ENCODE measurements at places on chromosomes 13 and 19.

- DNase-seq = no peak
Observed at GRCh38 chr19:1910177-1910576, 5.0 kb downstream of the ADAT3 start.

GRCh38 chr19:4690361-4690760 lies 20.2 kb upstream of the MYDGF start:
- DNase-seq = no peak

DNA sequence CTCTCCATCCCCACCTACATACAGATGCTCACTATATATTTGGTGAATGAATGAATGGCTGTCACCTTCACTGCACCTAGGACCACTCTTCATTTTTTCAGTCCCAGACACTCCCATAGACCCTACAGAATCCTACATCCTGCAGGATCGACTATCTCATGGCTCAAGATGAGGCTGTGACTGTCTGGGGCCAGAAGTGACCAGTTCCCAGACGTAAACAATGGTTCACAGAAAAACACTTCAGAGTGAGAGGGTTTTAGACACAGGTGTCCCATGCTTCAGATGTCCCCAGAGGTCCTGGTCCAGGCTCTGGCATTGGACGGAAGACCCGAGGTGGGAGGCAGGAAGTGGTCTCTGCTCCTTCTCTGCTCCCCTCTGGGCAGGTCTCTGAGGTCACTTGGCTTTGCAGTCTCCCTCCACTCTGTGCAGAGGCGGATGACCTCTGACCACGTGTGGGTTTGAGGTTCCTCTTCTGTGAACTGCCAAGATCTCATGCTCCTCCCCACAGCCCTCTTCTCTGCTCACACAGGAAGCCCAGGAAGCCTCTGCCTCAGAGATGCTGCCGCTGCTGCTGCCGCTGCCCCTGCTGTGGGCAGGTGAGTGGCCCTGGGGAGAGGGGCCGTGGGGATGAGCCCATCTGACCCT lies 24.9 kb downstream of the SIGLEC7 start:
- DNase-seq = peak; percentile 27

- no peak for DNase-seq
Observed at GRCh38 chr13:45723798-45724197, 21.7 kb downstream of the CBY2 start.

- DNase-seq = no peak
Observed at GRCh38 chr13:42384265-42384664, 112.3 kb downstream of the AKAP11 start.

All from activated T-cell treated with anti-CD3 and anti-CD28 coated beads, Interleukin-2, amount 50 U/mL, for 72 hours (primary cell).